Mammary epithelial cell (primary cell): ENCODE measurements at places on chromosomes 12 and 14. TPM values are rescaled to one million over a fixed set of nuclear protein-coding genes. Genes with fewer than 3 reads are reported as not detected.

GRCh38 chr14:61511558-61511948, 183.8 kb upstream of the HIF1A start:
- DNase-seq: peak; percentile 52

- no peak for DNase-seq
Measured at GRCh38 chr14:94593749-94594431, 12.7 kb downstream of the SERPINA5 start.

DNA sequence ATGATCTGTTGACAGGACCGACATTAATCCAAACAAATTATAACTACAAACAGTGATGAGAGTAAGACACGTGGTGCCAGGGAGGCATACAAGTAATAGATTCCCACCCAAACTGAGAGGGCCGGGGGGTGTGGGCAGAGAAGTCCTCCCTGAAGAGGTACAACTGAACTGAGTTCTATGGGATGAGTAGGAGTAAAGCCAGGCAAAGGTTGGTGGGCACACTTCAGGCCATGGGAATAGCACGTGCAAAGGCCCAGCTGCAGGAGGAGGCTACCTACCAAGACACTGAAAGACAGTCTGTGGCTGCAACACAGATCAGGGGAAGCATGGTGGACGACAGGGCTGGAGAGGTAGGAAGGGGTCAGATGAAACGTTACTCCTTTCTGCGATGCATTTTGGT, 22.0 kb upstream of the VWF start:
- no peak for DNase-seq

DNA sequence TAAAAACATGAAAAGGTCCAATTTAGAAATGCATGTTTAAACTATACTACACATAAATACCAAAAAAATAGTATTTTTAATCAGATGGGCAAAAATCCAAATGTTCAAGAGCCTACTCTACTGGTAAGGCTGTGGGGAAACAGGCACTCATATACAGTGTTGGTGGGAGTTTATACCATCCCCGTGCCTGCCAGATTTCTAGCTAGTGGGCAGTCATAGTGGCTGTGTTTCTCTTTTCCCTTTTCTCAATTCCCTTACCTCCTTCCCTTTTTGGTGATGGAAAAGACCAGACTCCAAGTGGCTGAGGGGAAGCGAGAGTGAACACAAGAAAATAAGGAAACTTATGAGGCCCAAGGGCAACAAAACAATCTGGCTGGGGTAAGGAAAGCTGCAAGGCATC, 14.7 kb downstream of the ZNF641 start:
- no peak for DNase-seq

DNA sequence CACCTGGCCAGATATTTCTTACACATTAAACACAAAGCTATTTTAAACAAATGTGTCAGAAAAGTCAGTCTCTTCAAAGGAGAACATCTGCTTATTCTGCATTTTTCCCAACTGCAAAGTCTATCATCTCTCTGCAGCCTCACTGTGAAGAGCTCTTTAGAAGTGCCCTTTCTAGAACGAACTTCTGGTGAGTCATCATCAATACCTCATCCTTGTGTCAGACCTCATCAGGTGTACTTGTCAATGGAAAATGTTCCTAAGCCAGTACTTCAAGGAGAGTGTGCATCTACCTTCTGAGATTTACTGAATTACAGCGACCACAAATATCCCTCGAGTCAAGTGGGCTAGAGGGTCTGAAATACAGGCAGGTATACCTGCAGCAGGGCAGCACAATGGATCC, 457.3 kb downstream of the LRIG3 start:
- DNase-seq: peak; percentile 45

GRCh38 chr14:79809849-79810612, 401.3 kb downstream of the DIO2 start:
- DNase-seq: no peak

DNA sequence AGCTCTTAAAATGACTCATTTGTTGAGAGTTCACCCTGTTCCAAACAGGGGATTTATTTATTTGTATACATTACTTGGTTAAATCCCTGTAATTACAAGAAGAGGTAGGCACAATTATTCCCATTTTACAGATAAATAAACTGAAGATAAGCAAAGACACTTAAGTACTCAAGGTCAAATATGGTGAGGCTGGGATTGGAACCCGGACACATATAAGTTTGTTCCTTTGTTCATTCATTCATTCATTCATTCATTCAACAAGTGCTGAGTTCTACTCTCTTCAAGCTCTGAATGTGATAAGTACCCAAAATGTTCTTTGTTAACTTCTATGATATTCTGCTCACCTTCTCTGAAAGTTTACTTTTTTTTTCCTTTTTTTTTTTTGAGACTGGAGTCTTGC, 2.4 kb upstream of the TRIM9 start:
- DNase-seq: no peak

- peak; percentile 19 for DNase-seq
Measured at GRCh38 chr12:97716356-97716755, 253.8 kb downstream of the RMST start.

DNA sequence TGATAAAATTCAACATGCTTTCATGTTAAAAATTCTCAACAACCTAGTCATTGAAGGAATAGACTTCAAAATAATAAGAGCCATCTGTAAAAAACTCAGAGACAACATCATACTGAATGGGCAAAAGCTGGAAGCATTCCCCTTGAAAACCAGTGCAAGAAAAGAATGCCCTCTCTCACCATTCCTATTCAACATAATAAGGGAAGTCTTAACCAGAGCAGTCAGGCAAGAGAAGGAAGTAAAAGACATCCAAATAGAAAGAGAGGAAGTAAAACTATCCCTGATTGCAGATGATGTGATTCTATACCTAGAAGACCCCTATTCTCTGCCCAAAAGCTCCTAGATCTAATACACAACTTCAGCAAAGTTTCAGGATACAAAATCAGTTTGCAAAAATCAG, 52.9 kb downstream of the APOBEC1 start:
- DNase-seq: no peak

- DNase-seq: no peak
Measured at GRCh38 chr12:42498549-42499247, 90.8 kb downstream of the PRICKLE1 start.

DNA sequence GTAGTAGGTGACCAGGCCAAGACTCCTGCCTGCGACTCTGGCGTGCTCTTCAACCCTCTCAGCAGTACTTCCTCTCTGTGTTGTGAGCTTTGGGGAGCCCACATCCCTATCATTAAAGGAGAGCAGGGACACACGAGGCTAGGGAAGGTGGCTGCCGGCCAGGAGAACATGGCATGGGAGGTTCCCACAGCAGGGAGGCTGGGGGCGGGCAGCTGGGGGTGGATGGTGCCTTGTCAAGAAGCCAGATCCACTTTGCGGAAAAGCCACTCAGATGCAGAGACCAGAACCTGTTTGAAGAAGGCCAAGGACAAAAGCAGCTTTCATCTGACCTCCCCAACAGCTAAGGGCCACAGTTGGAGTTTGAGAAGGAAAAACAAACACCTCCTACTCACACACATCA, 198.6 kb downstream of the BCL11B start:
- no peak for DNase-seq

GRCh38 chr14:97517566-97518234, 720.5 kb downstream of the VRK1 start:
- no peak for DNase-seq

GRCh38 chr14:22656226-22656625, 12.1 kb upstream of the OR6J1 start:
- no peak for DNase-seq

DNA sequence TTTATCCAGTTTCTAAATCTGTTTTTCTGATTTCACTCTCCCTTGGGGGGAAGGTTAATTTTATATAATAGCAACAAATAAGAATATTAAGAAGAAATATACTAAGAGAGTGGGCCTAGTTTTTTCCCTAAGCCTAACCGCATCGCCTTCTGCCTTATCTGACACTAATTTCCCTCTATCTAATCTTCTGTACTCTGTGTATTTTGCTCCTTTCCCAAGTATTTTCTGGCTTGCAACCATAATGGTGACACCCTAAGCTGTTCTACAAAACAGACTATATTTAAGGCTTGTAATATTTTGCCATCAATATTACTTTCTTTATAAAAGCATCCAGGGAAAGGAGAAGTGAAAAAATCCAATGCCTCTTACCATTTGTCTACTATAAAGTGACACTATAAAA, 1168.8 kb downstream of the GALC start:
- DNase-seq: no peak

- no peak for DNase-seq
Measured at GRCh38 chr12:54689984-54690383, 41.8 kb upstream of the DCD start.

DNA sequence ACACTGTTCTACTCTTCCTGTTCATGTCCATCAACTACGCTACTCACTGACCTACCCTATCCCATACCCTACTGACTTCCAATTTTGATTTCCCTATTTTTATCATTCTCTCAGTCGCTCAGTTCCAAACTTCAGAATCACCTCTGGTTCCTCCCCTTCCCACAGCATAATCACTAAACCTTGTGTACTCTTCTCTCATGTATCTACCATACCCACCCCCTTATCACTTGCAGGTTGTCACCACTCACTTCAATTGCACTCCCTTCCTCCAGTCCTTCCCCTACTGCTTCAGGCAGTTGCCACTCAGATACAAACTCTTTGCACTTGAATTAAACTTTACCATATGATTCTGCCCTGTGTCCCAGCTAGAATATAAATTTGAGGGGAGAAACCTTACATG, 6.3 kb downstream of the RACGAP1 start:
- DNase-seq: no peak

- peak; percentile 36 for DNase-seq
Measured at GRCh38 chr12:15227004-15227679, 5.9 kb upstream of the RERG start.

DNA sequence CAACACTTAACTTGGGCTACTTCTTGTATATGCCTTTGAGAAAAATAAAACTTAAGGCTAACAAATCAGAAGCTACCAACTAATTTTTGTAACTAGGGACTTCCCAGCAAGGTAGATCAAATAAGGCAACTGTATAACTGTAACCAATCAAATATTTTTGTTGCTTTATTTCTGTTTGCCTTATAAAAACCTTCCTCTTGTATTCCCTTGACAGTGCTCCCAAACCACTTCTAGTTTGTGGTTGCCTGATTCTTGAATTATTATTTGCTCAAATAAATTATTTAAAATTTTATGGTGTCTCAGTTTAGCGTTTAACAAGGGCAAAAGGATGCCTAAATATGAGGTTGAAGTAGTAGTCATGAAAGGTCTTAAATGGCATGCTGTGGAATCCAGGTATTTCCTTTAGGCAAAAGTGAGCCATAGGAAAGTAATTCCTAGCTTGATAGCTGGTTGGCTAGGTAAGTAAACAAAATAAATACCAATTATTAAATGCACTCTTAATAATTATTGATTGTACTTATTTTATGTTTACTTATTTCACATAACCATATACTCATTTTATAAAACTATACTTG, 632.6 kb downstream of the RPL10L start:
- peak; percentile 4 for DNase-seq

- DNase-seq: no peak
Measured at GRCh38 chr12:79059557-79059956, 195.0 kb downstream of the SYT1 start.

- peak; percentile 90 for DNase-seq
Measured at GRCh38 chr12:6332459-6332858, 9.4 kb downstream of the TNFRSF1A start.

GRCh38 chr14:39781466-39781865, 349.2 kb upstream of the FBXO33 start:
- no peak for DNase-seq

- DNase-seq: peak; percentile 35
Measured at GRCh38 chr12:105409801-105410471, 79.4 kb downstream of the C12orf75 start.

- DNase-seq: no peak
Measured at GRCh38 chr12:100216337-100216736, 15.7 kb downstream of the ACTR6 start.

- peak; percentile 66 for DNase-seq
Measured at GRCh38 chr14:91654836-91655235, 77.0 kb downstream of the CATSPERB start.

DNA sequence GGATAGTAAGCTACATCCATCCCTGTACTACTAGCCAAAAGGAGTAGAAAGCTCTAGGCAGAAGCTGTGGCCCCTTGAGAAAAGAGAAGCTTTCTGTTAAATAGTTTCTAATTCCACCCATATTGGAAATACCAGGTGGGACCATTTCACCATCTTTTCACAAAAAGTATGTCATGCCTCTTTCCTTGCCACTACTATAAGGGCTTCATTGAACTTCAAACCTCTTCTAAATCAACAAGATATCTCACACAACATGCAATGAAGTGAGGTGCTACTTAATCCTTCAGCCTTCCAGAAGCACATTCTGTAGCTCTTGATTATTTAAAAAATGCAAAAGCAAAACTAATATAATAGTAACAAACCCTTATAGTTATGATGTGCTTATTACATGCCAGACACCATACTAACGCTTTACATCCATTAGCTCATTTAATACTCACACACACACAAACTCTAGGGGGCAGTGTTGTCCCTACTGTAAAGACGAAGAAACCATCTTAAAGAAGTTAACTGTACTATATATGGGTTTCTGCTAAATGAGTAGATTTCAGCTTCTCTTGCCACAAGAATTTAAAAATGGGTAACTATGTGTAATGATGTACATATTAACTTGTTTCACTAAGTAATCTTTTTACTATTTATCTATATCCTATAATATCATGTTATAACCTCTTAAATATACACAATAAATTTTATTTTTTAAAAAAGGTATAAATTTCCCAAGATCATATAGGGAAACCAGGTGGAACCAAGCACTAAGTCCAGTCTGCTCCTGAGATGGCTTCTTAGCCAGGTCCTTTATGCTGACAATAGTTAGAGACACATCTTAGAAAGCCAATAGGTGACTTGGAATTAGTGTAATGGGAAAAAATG, 124.4 kb downstream of the RPS29 start:
- DNase-seq: peak; percentile 66

- DNase-seq: no peak
Measured at GRCh38 chr12:25904442-25904841, 54.0 kb upstream of the RASSF8 start.

The PDE3A gene
- polyA plus RNA-seq: not detected

The SDS gene
- not detected for polyA plus RNA-seq

The KCNC2 gene
- not detected for polyA plus RNA-seq

The PRH1 gene
- polyA plus RNA-seq: 1.3 TPM

The ALDH1L2 gene
- polyA plus RNA-seq: 19.6 TPM

The CHMP4A gene
- 61.2 TPM for polyA plus RNA-seq

The NDRG2 gene
- polyA plus RNA-seq: 4.0 TPM
